ENCODE measurements at places on chromosomes 1 and 21. TPM values are rescaled to one million over a fixed set of nuclear protein-coding genes. Genes with fewer than 3 reads are reported as not detected.

Gene S100A8
- 1.6 TPM for total RNA-seq

Gene LRRC71
- not detected for total RNA-seq

Gene LELP1
- not detected for total RNA-seq

Gene TRIM17
- total RNA-seq, result 2.2 TPM

Gene RAB3B
- 9.4 TPM for total RNA-seq

Gene ZYG11B
- total RNA-seq, result 129 TPM

Gene CBR3
- 2.8 TPM for total RNA-seq

Gene SOD1
- 82.3 TPM for total RNA-seq

Gene GSTM4
- total RNA-seq, result 6.6 TPM

Gene FAM177B
- total RNA-seq, result not detected

Gene IFI44
- total RNA-seq, result 100 TPM

Gene MTF1
- 5.0 TPM for total RNA-seq
